T-cell (primary cell): ENCODE measurements at places on chromosomes 2 and 18. TPM values are rescaled to one million over a fixed set of nuclear protein-coding genes. Genes with fewer than 3 reads are reported as not detected.

DNA sequence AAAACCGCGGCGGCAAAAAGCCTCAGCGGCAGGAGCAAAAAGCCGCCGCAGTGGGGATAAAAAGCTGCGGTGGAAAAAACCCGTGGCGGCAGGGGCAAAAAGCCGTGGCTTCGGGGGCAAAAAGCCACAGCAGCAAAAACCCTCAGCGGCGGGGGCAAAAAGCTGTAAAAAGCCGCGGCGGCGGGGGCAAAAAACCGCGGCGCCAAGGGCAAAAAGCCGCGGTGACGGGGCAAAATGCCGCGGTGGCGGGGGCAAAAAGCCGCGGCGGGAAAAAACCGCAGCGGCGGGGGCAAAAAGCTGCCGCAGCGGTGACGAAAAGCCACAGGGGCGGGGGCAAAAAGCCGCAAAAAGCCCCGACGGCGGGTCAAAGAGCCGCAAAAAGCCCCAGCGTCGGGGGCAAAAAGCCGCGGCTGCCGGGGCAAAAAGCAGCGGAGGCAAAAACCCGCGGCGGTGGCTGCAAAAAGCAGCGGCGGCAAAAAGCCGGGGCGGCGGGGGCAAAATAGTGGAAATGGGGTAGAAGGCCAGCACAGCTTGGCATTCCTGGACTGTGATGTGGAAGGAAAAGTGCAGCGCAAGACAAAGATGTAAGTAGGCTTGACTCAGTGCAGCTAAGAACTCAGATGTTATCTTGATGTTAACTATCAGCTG, 151.8 kb downstream of the ANKRD30BL start:
- H3K4me1 ChIP-seq: no peaks in the 10 kb centered on the region
- no peak overlapping the region for H3K4me3 ChIP-seq
- H3K27me3 ChIP-seq: peaks cover 9% of the 10 kb centered on the region

- H3K27ac ChIP-seq: no peak overlapping the region
- no peak overlapping the region for H3K4me3 ChIP-seq
- no peaks in the 10 kb centered on the region for H3K4me1 ChIP-seq
Measured at GRCh38 chr18:28005164-28005563, 171.8 kb downstream of the CDH2 start.

DNA sequence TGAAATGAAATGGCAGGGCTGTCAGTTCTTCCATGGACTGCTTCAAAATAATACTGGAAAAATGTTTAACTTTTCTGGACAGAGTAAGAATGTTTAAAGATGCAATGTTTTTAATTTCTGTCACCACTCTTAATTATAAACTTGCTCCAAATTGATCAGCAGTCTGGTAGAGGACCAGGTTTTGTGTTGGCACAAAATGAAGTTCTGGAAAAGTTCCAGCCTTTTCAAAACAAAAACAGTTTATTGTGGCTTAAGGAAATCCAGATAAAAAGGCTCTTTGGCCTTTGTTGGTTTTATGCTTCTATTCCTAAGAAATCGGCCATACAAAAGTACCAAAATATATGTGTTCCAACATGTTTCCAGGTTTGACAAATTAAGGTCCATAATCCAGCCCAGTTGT, 48.8 kb downstream of the PTRHD1 start:
- no peak overlapping the region for H3K4me3 ChIP-seq
- peaks cover 7% of the 10 kb centered on the region for H3K4me1 ChIP-seq
- H3K27me3 ChIP-seq: no peaks in the 10 kb centered on the region
- H3K27ac ChIP-seq: no peak overlapping the region
- no peak for DNase-seq

DNA sequence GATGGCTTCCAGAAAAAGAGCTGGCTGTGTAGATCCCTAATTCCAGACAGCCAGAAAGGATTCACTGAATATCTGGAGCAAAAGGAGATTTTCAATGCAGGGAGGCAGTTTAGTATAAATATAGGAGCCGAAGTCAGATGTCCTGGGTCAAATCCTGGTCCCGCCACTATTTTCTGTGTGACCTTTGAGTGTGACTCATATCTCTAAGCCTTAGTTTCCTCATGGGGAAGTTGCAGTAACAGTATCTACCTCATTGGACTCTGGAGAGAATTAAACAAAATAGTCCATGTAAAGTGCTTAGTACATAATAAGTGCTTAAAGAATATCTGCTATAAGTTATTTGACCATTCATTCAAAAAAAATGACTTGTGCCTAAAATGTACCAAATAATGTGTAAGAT, 52.1 kb upstream of the ITGA6 start:
- DNase-seq: no peak
- H3K4me3 ChIP-seq: no peak overlapping the region
- no peaks in the 10 kb centered on the region for H3K36me3 ChIP-seq
- no peak overlapping the region for H3K27ac ChIP-seq
- no peaks in the 10 kb centered on the region for H3K27me3 ChIP-seq
- no peaks in the 10 kb centered on the region for H3K4me1 ChIP-seq

DNA sequence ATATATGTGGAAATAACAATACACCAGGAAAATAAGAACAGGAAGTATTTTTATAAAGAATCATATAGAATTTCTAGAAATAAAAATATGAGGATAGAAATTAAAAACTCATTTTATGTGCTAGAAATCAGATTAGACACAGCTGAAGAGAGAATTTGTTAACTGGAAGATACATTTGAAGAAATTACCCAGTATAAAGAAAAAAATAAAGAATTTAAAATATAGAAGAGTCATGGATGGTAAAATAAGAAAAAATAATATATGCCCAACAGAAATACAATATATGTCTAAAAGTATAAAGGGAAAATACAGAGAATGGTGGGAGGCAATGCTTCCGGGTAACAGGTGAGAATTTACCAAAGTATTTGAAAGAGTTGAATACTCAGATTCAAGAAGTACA, 539.9 kb downstream of the NR4A2 start:
- H3K4me3 ChIP-seq: no peak overlapping the region
- no peaks in the 10 kb centered on the region for H3K4me1 ChIP-seq
- no peaks in the 10 kb centered on the region for H3K27me3 ChIP-seq
- H3K36me3 ChIP-seq: no peaks in the 10 kb centered on the region
- DNase-seq: no peak

- H3K36me3 ChIP-seq: no peaks in the 10 kb centered on the region
- H3K4me3 ChIP-seq: no peak overlapping the region
- H3K4me1 ChIP-seq: no peaks in the 10 kb centered on the region
Measured at GRCh38 chr2:19914266-19914975, 12.6 kb upstream of the TTC32 start.

DNA sequence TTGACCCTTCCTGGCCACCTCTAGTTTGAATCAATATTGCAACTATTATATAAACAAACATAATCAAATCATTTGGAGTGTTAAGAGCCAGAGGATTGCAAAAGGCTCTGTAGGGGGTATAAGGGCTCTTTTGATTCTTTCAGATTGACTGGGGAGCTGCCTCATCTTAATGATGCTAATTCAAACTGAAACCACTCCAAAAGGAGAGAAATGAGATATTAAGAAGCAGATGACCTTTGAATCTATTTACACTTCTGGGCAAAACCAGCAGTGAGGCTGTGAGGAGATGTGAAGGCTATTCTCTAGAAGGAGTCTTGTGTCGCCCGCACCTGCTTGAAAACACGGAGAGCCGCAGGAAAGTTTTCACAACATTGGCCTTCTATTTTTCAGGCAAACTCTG, 311.2 kb upstream of the CRIM1 start:
- H3K4me1 ChIP-seq: no peaks in the 10 kb centered on the region
- H3K4me3 ChIP-seq: no peak overlapping the region
- no peak for DNase-seq
- H3K27ac ChIP-seq: no peak overlapping the region
- H3K36me3 ChIP-seq: no peaks in the 10 kb centered on the region

- no peak overlapping the region for H3K4me3 ChIP-seq
- no peaks in the 10 kb centered on the region for H3K27me3 ChIP-seq
- no peak for DNase-seq
- H3K27ac ChIP-seq: no peak overlapping the region
- H3K36me3 ChIP-seq: no peaks in the 10 kb centered on the region
- H3K4me1 ChIP-seq: no peaks in the 10 kb centered on the region
Measured at GRCh38 chr2:223068071-223068470, 16.1 kb downstream of the KCNE4 start.

DNA sequence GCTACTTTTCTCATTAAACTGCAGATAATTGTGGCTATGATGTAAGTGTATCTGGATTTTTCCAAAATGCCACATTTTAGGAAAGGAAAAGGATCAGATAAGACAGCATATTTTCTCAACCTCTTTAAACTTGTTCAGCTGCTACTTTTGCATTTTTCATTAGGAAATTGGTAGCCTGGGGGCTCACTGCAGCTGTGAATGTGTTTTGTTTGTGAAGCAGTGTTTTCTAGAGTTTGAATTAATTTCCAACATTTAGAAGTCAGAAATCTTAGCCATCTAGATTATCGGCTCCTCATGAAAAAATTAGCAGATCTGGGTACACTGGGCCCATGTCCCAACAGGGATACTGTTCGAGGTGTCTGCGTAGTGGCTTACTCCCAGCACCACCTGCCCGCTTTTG, 56.3 kb upstream of the ZDBF2 start:
- no peaks in the 10 kb centered on the region for H3K36me3 ChIP-seq
- no peak overlapping the region for H3K27ac ChIP-seq
- H3K4me1 ChIP-seq: no peaks in the 10 kb centered on the region
- no peak for DNase-seq

DNA sequence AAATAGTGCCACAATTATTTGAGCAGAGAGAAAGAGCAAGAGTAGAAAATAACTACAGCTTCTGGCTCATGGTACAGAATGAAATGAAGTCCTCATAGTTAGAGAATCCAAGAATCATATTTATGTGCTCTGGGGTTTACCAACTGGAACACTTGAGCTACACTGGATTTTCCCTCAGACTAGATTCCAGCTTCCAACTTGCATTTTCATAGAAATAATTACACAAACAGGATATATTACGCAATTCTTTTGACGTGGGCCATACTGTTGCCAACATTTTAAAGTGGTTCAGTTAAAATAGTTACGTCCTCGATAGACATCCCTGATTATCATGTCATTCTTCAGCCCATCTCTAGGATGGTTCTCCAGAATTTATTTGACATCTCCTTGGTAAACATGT, 129.2 kb downstream of the ETAA1 start:
- no peaks in the 10 kb centered on the region for H3K36me3 ChIP-seq
- H3K4me1 ChIP-seq: no peaks in the 10 kb centered on the region
- no peak overlapping the region for H3K4me3 ChIP-seq
- no peaks in the 10 kb centered on the region for H3K27me3 ChIP-seq
- no peak overlapping the region for H3K27ac ChIP-seq
- no peak for DNase-seq

The DCC gene
- not detected for total RNA-seq

The NEU2 gene
- total RNA-seq: not detected

The RAB6C gene
- total RNA-seq: not detected

The HMSD gene
- total RNA-seq: 1.6 TPM

The PSMA8 gene
- total RNA-seq: 0.35 TPM

The POTEF gene
- total RNA-seq: not detected

The ANO7 gene
- not detected for total RNA-seq

The SLC8A1 gene
- 0.09 TPM for total RNA-seq

The UPP2 gene
- not detected for total RNA-seq

The TMEM178A gene
- total RNA-seq: 0.45 TPM

The GAREM2 gene
- 9.1 TPM for total RNA-seq

The NYAP2 gene
- not detected for total RNA-seq
